ENCODE measurements at places on chromosomes 12 and 14.
A peak's percentile ranks its signal among the peaks of the same experiment; 100 is the strongest.

- no peak for DNase-seq
Measured at GRCh38 chr12:111197376-111197944, 171.4 kb downstream of the PHETA1 start.

- no peak for DNase-seq
Measured at GRCh38 chr12:67088401-67089118, 180.6 kb upstream of the CAND1 start.

DNA sequence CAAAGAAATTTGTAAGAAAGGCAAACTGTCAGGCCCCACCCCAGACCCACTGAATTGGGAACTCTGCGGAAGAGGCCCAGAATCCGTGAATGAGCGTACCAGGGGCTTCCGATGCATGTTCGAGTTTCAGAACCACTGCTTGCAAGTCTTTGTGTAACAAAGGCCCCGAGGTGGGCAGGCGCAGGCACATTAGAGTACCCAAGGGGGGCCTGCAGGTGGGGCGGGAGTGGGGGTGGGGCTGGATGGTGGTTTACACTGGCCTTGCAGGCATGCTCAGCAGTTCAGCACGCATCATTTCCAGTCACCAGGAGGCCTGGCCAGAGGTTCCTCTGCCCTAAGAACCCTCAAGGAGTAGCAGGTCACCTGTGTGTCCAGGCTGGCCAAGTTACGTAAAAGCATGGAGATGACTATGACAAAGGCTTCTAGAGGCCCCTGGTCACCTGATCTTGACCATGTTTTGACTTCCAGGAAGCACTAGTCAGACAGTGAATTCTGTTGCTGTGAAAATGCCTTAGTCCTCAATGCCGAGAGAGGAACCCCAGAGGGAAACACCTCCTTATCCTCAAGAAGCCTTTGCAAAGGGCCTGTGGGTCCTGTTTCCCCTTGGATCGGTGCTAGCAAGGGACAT is 33.2 kb upstream of the IRF2BPL start:
- no peak for DNase-seq

DNA sequence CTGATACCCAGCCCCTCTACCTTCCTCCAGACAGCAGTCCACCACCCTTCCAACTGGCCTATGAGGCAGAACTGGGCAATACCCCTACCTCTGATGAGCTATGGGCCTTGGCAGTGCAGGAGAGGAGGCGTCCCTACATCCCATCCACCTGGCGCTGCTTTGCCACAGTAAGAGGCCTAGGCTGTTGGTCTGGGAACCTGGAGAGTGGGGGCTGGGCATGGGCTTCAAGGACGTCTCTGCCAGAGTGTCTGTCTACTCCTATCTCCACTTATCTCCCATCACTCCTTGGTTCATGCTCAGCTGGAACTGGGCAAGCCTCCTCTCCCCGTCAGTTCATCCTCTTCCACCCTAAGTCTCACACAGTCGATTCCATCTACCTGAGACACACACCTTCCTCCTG is 6.5 kb downstream of the AMHR2 start:
- no peak for DNase-seq

DNA sequence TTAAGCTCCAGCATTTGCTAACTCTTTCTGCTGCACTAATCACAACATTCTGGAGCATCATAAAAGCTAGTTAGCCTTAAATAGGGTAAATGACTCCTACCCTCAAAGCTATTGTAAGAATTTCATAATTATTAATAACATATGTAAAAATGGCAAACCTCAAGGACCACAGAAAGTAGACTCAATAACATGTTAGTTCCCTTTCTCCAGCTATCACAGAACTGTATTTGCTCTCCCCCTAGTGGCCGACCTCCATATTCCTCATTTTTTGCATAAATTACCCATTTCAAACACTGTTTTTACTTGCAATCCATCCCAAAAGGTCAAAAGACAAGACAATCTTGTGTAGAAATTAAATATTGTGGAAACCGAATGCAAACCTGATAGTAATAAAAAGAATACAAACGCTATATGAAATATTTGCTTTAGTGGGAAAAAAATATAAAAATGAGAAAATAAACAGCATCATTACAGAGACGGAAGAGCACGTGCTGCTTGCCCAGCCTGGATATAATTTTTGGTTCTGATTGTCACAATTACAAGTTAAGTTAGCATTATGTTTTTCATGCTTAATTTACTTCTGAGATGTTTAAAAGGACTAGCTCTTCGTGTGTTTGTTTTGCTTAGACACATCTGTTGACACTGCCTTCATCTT is 97.9 kb downstream of the RERGL start:
- DNase-seq = peak; percentile 28

- peak; percentile 53 for DNase-seq
Measured at GRCh38 chr12:8687846-8688601, 9.8 kb upstream of the RIMKLB start.

- no peak for DNase-seq
Measured at GRCh38 chr14:100610511-100611217, 23.4 kb upstream of the BEGAIN start.

GRCh38 chr12:79678306-79678705 is 12.5 kb downstream of the PAWR start:
- no peak for DNase-seq

GRCh38 chr12:67459578-67459977 is 189.0 kb upstream of the DYRK2 start:
- no peak for DNase-seq

DNA sequence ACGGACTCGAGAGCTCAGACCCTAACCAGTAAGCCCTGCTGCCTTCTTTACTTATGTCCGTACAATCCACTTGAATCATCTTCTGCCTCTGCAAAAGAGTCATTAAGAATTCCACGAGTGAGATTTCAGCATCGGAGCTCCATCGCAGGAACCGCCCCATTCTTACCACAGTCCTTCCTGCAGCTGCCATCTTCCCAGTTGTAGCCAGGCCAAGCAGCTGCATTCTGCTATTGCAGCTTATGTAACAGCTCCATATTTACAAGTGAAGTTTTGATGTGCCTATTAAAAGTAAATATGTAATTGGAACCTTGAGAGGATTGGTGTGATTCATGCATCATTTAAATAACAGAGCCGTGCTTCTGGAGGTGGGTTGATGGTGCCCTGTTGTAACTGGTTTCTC is 157.4 kb downstream of the KICS2 start:
- DNase-seq = no peak

DNA sequence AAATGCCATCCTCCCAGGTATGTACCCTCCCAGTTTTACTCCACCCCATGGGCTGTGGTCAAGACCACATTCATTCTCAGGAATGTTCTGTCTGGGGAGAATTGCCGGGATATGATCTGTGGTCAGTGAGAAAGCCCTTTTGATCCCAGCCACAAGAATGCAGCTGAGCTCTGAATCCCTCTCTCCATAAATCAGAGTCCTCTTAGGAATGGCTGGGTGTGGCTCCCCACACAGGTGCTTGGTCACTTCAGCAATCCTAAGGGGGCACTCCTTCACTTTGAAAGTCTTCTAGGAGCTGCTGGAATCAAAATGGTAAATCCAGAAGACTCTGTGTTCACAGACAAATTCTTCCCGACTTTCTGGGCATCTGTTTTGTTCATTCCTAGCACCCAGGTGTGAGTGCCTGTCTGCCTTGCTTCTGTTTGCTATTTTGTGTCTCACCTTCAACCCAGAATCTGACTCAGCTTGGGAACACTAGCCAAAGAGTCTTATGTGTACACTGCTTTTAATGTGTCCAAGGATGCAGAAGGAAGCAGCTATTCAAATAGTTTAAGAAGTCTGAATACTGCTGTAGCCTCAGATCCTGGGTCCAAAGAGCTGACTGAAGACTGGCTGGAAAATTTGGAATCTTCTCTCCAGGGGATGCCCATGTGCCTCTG is 144.6 kb upstream of the CDKN3 start:
- DNase-seq = no peak

- no peak for DNase-seq
Measured at GRCh38 chr14:47223656-47224055, 451.7 kb downstream of the MDGA2 start.

- peak; percentile 17 for DNase-seq
Measured at GRCh38 chr12:43501703-43502102, 50.3 kb downstream of the ADAMTS20 start.

DNA sequence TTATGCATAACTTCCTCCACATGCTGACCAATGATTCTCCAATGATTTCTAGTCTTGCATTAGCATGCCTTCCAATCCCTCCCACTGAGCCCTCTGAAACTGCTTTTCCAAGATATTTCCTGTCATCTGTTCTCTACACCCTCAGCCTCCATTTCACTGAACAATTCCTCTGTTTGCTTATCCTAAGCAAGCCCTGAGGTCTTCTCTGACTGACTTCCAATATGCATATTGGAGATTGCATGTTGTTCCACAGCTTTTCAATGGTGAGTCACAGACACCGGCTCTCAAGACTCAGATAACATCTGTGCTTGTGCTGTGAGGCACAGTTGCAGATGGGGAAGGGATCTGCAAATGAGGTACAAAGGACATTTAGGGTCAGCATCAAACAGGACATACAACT is 141.0 kb downstream of the SLC16A7 start:
- peak; percentile 78 for DNase-seq

DNA sequence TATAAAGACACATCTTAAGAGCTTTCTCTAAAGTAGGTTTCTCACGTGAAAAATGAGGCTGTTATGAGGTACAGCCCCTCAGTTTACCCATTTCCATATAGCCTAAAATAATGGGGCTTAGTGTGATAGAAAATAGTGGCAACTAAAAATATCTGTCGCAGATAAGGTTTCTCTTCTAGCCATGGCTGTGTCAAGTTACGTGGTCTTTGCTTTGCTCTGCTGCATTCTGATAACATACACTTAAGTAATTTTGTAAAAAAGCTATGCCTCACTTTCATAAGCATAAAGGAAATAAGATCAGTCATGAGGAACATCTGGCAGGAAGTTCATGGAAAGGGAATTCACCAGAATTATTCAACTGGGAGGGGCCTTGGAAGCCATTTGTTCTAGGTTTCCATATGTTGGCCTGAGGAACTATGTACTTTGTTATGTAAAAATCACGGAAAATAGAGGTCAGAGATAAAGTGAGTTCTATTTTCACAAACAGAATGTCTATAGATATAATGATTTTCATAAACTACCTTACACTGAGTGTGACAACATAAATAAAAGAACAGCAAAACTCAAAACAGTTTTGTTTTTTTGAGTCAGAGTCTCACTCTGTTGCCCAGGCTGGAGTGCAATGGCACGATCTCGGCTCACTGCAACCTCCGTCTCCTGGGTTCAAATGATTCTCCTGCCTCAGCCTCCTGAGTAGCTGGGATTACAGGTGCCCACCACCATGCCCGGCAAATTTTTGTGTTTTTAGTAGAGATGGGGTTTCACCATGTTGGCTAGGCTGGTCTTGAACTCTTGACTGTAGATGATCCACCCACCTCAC is 195.6 kb upstream of the KRR1 start:
- no peak for DNase-seq

GRCh38 chr12:114680604-114681069 is 3.3 kb downstream of the TBX3 start:
- no peak for DNase-seq

DNA sequence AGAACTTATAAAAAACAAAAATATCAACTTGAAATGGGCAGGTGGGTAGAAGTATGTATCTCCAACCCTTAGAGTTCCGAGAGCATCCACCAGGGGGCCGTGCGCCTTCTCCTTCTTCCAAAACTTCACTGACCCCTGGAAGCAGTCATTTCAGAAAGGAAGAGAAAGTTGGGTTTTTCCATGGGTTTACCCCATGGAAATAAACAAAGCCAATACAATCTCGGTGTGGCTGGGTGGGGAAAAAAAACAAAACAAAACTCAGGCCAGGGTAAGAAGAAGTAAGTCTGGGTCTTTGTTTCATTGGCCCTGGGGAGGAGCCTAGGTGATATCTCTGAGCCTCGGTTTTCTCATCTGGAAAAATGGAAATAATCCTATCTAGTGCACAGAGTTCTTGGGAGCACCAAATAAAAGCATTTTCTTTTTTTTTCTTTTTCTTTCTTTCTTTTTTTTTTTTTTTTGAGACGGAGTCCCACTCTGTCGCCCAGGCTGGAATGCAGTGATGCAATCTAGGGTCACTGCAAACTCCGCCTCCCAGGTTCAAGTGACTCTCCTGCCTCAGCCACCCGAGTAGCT is 33.6 kb upstream of the HNF1A start:
- DNase-seq = peak; percentile 12

DNA sequence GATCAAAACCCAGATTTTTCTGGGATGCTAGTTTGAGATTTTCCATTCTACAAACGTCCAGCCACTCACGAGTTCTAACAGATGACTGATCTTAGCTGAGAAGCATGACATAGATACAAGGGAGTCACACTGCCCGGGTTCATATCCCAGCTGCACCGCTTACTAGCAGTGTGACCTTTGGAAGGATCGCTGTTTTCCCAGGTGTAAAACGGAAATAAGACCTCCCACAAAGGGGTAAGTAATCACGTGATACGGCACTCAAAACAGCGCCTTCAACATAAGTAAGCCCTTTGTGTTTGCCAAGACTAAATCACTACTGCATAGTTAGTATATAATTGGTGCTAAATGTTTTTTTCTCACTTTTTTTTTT is 624 bp upstream of the PWP1 start:
- no peak for DNase-seq

GRCh38 chr14:31261859-31262731 is 54.5 kb upstream of the HECTD1 start:
- DNase-seq = no peak

DNA sequence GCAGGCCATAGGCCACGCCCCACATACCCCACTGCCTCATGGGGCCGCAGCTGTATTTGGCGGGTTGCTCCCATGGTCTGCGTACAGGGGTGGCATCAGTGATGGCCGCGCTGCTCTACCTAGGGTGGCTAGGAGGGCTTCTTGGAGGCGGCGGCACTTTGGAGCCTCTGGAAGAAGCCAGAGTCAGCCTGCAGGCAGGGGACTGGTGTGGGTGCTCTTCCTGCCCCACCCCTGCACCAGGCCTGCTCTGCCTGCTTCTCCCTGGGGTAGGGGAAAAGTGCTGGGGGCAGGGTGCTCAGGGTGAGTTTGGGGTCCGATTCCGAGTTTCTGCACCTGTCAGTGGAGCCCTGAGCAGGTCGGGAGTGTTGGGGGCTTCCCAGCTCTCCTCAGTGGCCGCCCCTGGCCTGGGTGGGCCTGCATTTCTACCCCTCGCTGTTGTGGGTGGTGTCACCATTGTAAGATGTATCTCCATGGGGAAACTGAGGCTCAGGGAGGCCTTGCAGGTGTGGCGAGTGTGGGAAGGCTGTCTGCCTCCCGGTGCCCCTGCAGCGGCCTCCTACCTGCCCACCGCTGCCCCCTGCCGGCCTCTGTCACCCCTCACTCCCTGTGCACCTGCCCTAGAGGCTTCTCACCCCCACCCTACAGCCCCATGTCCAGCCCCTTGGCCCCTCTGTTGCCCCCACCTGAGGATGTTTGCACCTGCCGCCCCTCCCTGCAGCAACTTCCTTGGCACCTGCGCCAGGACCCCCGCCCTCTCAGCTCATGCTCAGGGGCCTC is 5.5 kb downstream of the CEP170B start:
- no peak for DNase-seq

GRCh38 chr12:52870361-52871290 is 21.8 kb upstream of the KRT78 start:
- no peak for DNase-seq
